ENCODE measurements at places on chromosomes 7 and 10.

DNA sequence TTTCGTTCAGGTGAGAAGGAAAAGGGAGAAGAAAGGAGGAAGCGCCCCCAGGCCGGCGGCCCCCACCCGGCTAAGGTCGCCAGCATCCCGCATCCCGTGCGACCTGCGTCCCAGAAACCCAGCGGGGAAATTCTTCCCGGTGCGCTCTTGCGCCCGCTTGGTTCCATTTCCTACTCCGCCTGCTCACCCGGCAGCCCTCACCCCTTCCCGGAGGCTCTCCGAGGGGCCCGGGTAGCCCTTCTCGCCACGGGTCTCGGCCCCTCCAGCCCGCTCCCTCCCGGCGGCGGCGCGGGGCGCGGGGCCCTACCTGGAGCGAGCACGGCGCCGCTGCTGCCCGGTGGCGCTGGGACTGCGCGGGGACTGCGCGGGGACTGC is at the start of gene PRKCQ:
Gene PRKCQ (minus strand): TSS at position 373 of the 375 bp plus-strand sequence. CDS start 65,141 bp downstream, outside the sequence.
- DNase-seq: peak; percentile 30

DNA sequence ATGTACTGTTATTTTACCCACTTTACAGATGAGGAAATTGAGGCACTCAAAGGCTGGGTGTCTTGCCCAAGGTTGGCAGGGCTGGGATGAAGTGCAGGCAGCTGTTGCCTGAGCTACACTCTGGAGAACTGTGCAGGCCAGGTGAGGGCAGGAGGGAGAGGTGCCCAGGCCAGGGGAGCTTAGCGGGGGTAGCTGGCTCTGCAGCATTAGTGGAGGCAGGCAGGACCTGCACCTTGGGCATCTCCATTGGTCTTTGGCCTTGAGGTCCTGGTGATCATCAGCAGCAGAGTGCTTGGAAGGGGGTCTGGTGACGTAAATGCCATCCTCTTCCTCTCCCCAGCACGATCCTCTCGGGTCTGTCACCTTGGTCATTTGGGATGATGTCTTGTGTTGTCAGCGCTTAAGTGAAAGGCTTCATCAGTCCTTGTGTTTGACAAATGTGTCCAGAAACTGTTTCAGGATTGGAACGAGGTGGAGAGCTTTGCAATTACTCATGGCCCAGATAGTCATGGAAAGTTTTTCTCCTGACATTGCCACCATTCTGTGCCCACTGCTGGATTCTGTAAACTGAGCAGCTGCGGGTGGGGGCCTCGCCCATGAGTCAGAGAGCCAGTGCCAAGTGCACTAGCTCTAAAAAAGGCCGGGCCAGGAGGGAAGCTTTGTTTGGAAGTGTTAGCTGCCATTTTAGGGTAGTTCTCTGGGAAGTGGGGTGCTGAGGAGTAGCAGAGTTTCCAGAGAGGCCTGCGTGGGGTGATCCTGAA is 47.6 kb downstream of the TSPAN15 start:
- DNase-seq: no peak

GRCh38 chr7:69243016-69243415 is 355.3 kb upstream of the AUTS2 start:
- DNase-seq: no peak

DNA sequence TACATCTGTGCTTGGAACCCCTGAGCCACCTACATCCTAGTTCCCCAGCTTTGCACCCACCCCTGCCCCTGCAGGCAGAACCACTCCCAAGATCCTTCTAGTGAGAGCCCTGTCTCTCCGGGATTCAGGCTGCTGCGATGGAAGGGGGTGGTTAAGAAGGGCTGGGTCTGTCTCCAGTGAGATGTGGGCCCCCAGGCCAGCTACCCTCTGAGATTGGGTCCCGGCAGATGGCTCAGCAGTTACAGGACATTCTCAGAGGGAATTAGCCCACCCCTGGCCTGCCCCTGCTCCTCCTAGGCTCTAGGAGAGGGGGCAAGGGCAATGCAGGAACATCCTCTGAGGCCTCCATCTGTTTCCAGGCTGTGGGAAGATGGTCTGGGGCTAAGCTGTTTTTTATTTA is 27.7 kb downstream of the SLC29A3 start:
- DNase-seq: no peak

- no peak for DNase-seq
Measured at GRCh38 chr10:130121486-130122079, 11.0 kb upstream of the C10orf143 start.

DNA sequence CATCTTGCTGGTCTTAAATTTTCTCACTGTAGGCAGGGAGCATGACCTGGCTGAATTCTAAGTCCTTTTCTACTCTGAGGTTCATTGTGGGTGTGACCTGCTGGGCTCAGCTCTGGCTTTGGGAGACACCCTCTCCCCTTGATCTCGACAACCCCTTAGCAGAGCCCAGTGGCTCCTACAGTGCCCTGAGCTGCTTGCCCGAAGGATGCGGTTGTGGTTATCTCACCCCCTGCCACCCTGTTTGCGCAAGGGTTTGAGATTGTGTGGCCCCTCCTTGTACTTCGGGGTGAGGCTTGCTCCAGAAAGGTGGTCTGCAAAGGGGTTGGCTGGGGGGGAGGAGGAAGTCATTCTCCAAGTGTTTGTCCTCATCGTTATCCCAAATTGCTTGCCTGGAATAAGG is 55.3 kb downstream of the TCF7L2 start:
- no peak for DNase-seq

GRCh38 chr10:102397222-102398171 is 2.0 kb downstream of the NFKB2 start:
- DNase-seq: no peak

DNA sequence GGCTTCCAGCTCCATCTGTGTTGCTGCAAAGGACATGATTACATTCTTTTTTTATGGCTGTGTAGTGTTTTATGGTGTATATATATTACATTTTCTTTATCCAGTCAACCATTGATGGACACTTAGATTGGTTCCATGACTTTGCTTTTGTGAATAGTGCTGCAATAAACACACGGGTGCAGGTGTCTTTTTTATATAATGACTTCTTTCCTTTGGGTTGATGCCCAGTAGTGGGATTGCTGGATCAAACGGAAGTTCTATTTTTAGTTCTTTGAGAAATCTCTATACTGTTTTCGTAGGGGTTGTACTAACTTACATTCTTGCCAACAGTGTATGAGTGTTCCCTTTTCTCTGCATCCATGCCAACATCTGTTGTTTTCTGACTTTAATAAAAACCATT is 189.7 kb downstream of the ACTR3B start:
- DNase-seq: no peak

- peak; percentile 58 for DNase-seq
Measured at GRCh38 chr10:21314906-21315644, 210.4 kb downstream of the SKIDA1 start.

- no peak for DNase-seq
Measured at GRCh38 chr7:78444267-78444666, 645.7 kb downstream of the PHTF2 start.

- DNase-seq: no peak
Measured at GRCh38 chr10:61286686-61287085, 166.5 kb downstream of the TMEM26 start.

DNA sequence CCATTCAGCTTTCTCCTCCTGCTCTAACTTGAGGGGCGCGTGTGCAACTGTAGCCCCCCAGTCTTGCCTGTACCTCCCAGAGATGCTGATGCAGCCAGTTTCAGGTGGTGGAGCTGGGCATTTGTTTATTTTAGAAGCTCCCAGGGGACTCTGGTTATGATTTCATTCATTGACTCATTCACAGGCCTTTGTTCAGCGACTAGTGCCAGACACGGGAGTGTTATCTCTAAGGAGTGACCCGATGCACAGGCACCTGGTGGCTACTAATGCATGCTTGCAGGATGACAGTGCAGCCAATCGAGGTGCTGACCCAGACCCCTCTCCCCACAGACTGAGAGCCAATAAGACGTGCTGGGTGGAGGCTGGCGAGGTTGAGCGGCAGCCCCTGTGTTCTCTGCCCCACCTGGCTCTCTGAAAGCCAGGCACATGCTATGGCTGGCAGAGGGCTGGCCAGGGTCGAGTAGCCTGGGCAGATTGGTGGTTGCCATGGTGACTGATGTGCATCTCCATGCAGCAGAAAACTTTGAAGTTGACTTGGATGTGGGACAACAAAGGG is 19.7 kb upstream of the SLC18A2 start:
- peak; percentile 24 for DNase-seq

DNA sequence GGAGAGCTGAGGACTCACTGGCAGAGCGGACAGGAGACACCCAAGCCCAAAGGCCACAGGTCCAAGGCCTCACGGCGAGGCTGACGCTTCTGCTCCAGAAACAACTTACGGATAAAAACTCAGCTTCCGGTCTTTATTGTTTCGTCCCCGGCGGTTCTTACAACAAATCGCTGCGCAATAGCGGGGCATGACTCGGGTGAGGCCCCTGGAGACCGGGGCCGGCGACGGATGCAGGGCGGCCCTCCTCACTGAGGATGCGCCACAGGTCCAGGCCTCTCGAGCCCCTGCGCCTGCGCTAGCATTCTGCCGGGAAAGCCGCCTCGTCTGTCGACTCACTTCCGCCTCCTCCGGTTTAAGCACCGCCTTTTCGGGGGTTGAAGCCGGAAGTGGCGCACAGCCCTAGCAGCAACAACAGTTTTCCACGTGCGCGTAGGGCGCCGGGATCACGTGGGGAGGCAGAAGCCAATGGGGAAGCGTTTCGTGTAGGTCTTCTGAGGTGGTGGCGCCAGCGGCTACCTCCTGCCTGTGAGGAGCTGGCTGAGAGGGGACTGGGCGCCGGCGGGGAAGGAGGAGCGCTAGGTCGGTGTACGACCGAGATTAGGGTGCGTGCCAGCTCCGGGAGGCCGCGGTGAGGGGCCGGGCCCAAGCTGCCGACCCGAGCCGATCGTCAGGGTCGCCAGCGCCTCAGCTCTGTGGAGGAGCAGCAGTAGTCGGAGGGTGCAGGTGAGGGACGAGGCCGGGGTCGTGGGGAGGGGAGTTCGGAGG is at the start of the genes DNAJB9 and THAP5:
Gene DNAJB9 (plus strand): TSS at position 494 of the 765 bp plus-strand sequence. CDS start 1,853 bp downstream, outside the sequence.
Gene THAP5 (minus strand): TSS at position 326 of the 765 bp plus-strand sequence. CDS start 137 bp downstream, at position 189.
- peak; percentile 99 for DNase-seq

DNA sequence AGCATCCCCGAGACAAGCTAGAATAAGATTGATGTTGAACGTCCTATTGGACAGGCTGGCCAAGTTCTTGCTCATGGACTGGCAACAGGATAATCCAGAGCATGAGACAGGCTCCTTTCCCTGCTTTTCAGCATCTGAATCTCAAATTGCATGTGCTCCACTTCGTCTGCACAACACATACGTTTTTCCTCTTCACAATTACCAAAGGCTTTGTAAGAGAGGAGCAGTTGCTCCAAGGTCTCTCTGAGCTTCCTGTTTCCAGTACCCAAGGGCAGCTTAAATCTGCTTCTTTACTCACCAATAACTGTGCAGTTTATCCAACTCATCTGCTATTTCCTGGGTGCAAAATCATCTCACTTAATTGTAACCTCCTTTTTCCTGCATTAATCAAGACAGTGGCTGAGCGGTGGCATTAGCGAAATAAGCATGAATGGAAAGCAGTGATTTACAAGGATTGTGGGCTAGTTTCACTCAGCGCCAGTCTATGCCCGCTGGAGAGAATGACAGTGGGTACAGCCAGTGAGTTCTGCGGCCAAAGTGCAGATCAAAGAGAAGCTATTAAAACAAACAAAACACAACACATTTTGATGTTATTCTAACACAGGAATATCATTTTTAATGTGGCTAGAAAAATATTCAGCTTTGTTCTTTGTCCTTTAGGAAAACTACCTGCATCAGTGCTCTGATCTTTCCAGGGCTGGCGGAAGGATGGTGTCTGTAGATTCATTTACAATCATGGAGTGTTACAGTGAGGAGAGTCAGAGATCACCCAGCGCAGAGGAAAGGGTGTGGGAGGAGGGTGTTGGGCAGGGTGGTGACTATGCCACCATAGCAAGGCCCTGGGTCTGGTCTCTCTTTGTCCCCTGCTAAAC is 79.8 kb downstream of the CHN2 start:
- peak; percentile 51 for DNase-seq

DNA sequence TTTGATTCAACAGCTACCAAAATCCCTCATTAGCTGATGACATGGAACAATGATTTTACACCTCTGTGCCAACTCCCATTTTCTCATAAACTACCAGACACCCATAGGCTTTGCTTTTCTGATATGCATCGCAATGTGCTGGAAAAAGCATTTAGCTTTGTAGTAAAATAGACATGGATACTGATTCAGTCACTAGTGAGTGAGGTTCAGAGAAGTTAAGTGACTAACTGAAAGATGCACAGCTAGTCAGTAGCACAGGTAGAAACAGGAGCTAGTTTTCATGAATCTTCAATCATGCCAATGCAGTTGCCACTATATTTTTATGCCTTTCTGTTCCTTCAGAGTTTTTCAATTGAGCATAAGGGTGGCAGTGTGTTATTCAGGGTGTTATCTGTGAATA is 38.7 kb downstream of the PRKG1 start:
- no peak for DNase-seq

GRCh38 chr7:22653951-22654350 is 73.0 kb upstream of the IL6 start:
- no peak for DNase-seq

DNA sequence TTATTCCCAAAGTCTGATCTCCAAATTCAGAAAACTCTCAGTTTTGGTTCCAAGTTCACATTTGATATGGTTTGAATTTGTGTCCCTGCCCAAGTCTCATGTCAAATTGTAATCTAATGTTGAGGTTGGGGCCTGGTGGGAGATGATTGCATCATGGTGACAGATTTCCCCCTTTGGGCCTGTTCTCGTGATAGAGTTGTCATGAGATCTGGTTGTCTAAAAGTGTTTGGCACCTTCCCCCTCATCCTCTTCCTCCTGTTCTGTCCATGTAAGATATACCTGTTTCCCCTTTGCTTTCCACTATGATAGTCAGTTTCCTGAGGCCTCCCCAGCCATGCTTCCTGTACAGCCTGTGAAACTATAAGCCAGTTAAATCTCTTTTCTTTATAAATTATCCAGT is 138.6 kb downstream of the ARL4A start:
- DNase-seq: no peak

- DNase-seq: no peak
Measured at GRCh38 chr7:143360788-143361551, 1.5 kb downstream of the FAM131B start.

DNA sequence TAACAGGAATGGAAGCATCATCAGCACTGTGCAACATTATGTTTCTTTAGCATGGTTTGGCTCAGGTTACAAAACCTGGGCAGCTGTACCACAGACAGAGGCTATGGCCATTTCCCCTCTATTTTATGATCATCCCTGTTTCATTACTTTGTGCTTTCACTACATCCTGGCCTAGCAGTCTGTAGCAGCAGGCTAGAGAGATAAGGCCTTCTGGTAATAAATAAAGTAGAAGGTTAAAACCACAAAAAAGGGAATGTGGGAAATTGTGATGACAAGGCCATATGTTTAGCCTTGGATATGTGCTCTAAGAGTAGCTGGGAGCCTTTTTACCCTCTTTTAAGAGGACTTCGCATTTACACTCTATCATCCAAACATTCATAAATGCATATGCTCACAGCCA is 266.2 kb upstream of the PHF14 start:
- DNase-seq: peak; percentile 2

GRCh38 chr10:114026189-114027040 is 17.3 kb upstream of the ADRB1 start:
- peak; percentile 79 for DNase-seq

- DNase-seq: no peak
Measured at GRCh38 chr10:91681361-91682276, 48.7 kb upstream of the PPP1R3C start.

- peak; percentile 96 for DNase-seq
Measured at GRCh38 chr7:114819616-114820362, 102.1 kb upstream of the MDFIC start.
